ENCODE measurements at places on chromosomes 6 and 20.

- DNase-seq = no peak
Observed at GRCh38 chr20:35207950-35208611, 18.4 kb upstream of the MMP24 start.

GRCh38 chr6:79536954-79537747 lies at the start of gene LCA5:
Gene LCA5, minus strand, starts transcription at chr6:79537430. Its CDS starts 18,536 bp downstream, at chr6:79518894.
- DNase-seq = peak; percentile 67

DNA sequence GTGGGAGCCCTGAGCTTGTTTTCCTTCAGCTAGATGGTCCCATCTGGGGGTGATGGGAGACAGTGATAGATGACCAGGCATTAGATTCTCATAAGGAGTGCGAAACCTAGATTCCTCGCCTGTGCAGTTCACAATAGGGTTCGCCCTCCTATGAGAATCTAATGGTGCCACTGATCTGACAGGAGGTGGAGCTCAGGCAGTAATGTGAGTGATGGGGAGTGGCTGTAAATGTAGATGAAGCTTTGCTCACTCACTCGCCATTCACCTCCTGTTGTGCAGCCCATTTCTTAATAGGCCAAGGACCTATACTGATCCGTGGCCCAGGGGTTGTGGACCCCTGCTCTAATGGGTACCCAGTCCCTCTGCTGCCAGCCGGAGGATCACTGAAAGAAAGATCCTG lies 20.7 kb upstream of the KCNB1 start:
- no peak for DNase-seq

DNA sequence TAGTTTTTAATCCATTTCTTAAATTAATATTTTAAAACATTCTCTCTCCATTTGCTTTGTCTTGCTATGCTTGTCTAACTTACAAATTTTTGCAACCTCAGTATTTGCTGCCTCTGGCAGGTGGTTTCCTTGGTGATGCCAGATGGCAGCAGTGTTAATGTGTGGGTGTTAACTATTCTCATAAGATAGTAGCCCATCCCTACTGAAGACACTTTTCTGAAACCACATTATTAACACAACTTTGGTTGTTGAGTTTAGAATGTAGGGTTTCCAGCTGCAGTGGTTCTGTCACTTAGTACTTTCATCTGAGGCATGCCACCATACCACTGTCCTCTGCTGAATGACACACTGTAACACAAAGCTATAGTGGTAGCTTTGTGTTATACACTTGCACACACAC lies 75.1 kb downstream of the MYO6 start:
- no peak for DNase-seq

GRCh38 chr6:30727920-30728553 lies 7.9 kb downstream of the TUBB start:
- DNase-seq = no peak

- no peak for DNase-seq
Observed at GRCh38 chr6:160986851-160987250, 4.7 kb upstream of the MAP3K4 start.

DNA sequence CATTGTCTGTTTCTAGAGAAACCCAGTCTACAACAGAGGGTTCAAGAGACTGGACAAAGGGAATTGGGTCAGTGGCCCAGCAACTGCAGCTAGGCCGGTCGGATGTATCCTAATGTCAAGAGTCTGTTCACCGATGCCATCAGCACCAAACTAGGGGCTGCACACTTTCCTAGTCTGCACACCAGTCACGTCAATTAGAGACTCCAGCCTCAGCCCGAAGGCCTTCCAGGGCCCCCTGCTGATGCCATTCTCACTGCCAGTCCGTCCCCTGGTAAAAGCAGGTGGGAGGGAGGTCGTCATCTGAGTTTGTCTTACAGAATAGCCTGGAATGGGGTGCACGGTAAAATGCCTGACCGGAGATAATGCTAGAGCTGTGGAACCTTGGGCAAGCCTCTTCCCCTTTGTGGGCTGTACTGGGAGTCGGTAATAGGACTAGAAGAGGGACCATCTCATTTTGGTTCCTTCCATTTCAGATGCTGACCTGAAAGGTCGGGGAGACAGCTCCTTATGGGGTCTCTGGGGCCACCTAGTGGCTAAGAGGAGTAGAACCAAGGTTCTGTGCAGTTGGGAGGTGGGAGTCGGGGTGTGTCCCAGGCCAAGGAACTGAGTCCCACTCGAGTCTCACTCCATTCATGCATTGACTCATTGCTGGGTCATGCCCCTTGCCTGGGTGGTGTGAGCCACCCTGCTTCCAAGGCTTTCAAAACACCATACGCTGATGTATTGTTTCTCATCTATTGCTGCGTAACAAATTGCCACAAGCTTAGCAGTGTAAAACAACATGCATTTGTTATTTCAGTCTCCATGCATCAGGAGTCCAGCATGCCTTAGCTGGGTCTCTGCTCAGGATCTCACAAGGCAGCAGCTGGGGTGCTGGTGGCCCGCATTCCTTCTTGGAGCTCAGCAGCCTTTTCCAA lies 5.1 kb downstream of the SOX12 start:
- no peak for DNase-seq

GRCh38 chr20:52612046-52612632 lies 360.0 kb upstream of the TSHZ2 start:
- DNase-seq = no peak

DNA sequence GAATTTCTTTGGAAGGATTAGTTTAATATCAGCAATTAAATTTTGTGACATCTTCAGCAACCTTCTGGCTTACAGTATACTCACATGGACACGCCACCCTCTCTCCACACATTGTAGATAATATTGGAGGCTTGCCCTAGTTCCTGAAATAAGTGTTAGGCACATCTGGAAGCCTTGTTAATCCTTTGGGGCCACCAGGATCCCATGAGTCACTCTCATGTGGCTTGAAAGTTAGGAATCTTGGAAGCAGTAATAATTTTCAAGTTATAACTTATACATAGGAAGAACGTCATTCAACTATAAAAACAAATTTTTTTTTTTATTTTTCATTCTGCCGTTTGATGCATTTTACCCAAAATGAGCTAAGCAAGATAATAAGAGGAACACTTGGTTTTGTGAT lies 20.5 kb downstream of the LAMA4 start:
- no peak for DNase-seq

DNA sequence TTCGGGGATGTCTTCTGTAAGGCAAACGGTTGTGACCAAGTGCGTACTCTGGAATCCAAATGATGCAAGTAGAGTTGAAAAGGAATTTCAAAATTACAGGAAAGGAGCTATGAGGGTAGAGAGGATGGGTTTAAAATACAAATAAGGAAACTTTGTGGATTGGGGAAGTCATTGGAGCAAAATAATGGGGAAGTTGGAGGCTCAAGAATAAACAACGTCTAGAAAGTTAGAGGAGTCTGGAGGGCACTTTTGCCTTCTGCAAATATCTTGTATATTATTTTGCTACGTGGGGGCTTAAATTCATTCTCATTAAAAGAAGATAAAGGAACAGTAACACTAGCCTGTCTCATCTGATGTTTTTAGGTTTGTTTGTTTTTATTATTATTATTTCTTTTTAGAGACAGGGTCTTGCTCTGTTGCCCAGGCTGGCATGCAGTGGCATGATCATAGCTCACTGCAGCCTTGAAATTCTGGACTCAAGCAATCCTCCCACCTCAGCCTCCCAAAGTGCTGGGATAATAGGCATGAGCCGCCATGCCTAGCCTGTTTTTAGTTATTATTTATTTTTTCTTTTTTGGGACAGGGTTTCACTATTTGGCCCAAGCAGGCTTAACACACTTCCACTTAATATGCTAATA lies 55.0 kb upstream of the TNFAIP3 start:
- DNase-seq = no peak

- DNase-seq = no peak
Observed at GRCh38 chr6:3535776-3536435, 79.1 kb upstream of the SLC22A23 start.

- DNase-seq = no peak
Observed at GRCh38 chr6:150251566-150252186, 108.8 kb downstream of the PPP1R14C start.
